Stimulated activated CD8-positive, alpha-beta memory T cell treated with anti-CD3 and anti-CD28 coated beads, Interleukin-12 subunit alpha, Interleukin-12 subunit beta, amount 100 ng/mL, for 1 hour (primary cell): ENCODE measurements at places on chromosomes 2 and 18.

DNA sequence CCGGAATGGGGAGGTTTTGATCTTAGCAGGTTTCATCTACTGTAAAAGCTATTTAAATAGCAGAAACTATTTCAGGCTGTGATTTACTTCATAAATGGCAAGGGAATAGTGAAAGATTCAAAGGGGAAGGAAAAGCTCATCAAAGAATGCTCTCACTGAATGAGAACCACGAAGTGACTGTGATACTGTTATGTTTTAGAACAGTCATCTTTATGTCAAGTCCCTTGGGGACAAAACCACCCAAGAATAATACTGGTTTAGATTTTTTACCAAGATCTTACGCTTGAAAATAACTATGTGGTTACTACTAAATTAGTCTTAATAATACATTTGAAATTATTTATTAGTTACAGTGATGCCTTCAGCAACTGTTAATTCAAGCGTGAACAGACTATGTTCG, 28.1 kb downstream of the FARSB start:
- no peak for DNase-seq

GRCh38 chr18:49628881-49629795, 67.3 kb downstream of the LIPG start:
- no peak for DNase-seq

- DNase-seq = no peak
Measured at GRCh38 chr2:43111788-43112554, 114.4 kb downstream of the ZFP36L2 start.

DNA sequence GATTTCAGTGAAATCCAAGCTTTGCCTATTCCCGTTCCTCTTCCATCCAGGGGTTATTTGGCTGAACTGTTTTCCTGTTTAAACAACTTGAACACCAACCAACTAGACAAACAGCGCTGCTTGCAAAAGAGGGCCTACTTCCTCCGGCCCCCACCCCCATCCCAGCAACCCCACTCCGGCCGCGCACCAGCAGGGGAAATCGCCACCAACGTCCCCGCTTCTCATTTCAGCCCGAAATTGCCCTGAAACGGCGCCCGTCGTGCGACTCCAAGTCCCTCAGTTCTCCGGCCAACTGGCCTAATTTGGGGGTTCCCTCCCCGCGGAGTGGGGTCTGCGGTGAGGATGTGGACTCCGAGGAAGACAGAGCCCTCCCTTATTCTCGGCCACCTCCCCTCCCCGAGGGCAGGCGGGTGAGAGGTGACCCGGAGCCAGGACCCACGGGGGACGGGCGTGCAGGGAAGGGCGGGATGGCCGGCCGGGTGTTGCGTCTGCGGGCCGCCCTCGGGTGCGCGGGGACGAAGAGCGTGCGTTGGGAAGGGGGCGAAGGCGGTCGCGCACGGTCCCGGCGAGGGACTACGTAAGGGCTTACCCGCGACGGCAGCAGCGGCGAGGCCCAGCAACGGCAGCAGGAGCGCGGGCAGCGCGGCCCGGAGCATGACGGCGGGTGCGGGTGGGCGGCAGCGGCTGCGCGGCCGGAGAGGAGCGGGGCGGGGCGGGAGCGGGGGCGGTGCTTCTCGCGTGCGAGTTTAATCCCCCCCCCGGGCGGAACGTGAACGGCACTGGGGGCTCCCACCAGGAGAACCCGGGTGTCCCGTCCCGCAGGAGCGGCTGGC, at the start of gene CD302:
CD302 (minus strand) TSS at position 666 of the 833 bp plus-strand sequence; CDS start at position 656, 10 bp downstream.
- no peak for DNase-seq

DNA sequence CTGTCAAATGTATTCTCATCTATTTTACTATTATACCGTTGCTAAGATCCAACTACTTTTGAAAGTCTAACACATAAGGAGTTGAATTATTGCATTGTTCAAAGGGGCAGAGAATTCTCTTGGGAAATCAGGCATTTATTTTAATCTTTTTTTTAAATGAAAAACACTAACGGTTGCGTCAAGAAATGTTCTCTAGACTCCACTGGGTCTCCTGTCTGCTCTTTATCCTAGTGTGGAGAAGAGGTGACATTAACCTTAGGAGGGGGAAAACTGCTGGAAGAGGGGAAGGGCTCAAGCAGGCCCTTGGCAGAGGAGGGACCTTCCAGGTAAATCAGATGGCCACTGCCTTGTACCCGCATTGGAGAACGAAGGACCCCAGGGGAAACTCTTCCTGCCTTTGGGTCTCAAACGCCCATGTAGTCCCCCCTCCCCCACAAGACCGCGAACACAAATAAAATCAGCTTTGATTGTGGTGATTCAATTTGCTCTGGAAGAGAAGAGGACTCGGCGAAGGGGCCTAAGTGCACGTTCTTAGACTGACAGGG, 1.1 kb upstream of the APCDD1 start:
- DNase-seq = no peak
